ENCODE measurements at places on chromosomes 6 and 20.

GRCh38 chr6:24847402-24847801 lies 48.7 kb upstream of the ARMH2 start:
- DNase-seq: peak; percentile 90

- DNase-seq: no peak
These were observed 45.0 kb upstream of the ZBTB24 start for GRCh38 chr6:109527989-109528388.

DNA sequence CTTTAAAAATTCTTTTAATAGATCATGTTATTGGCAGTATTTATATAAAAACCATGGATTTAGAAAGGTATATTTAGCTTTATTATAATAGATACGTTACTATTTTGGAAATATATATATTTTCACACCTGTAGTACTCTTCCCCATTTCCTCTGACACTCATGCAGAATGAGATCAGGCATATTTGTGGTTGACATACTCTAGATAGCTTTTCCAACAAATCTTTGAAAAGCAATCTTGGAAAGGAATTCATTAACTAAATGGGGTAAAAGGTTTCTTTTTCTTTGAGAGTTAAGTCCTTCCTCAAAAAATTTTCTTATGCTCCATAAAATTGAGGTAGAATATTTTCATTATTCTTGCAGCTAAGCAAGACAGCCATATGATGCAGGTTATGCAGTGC lies 14.5 kb downstream of the ASF1A start:
- no peak for DNase-seq

DNA sequence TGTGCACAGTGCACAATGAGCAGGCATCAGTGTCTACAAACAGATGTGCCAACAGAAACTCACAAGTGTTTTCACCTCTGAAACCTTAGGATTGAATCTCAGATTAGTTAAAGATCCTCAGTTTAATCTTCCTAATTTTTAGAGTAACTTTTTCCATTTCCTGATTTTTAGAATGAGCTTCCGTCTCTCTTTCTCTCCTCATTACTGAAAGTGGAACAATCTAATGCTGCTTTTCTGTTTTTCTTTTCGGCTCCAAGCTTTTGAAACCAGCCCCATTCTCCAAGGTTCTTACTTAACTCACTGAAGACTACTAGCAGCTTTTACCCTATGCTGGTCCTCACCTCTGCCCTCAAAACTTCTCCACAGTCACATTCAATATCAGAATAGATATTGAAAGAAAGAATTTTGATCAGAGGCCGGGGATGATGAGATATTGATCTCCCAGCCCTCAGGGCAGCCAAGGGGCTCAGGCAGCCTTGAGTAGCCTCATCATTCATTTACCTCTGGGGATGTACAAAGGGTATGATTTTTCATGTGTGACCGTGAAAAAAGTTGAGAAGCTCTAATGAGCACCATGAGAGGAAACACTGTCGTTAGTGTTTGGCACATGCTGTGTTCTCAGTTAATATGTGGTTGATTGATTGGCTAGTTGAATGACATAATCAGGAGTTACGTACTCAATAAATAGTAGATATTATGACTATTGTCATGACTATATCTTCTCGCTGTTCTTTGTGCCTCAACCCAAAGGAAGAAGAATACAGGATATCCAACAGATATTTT lies 11.9 kb upstream of the STK38 start:
- DNase-seq: no peak

- DNase-seq: no peak
These were observed 686.2 kb upstream of the SLC35B3 start for GRCh38 chr6:9121549-9121948.

DNA sequence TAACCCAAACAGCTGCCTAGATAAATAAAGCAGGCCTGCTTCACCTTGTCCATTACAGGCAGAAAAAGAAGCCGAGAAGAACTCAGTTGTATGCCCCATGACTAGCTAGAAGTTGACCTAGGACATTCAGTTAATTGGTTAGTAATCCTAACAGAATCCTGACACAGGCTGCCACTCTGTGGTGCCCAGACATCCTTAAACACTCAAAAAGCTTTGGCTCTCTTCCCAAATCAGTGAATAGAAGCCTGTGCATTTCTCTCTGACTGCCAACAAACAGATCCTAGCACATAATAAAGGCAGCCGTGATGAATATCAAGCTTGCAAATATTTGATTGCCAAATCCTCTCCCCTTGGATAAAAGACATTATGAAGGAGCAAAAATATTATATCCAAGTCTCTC lies 519.1 kb upstream of the EYS start:
- DNase-seq: no peak

All from DMS79 treated with DMSO at 0.1 percent for 48 hours (cell line).